GM12878 (cell line): ENCODE measurements at places on chromosomes 12 and 14. TPM values are rescaled to one million over a fixed set of nuclear protein-coding genes. Genes with fewer than 3 reads are reported as not detected.

Gene RTL1
- total RNA-seq: not detected in 2 replicates

DNA sequence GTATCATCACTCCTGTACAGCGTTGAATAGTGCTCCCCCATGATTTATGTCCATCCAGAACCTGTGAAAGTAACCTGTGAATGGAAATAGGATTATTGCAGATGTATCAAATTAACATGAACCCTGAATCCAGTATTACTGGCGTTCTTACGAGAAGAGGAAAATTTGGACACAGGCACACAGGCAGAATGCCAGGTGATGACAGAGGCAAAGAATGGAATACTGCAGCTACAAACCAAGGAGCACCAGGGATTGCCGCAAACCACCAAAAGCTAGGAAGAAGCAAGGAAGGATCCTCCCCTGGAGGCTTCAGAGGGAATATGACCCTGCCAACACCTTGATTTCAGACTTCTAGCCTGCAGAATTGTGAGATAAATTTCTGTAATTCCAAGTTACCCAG, 113.5 kb upstream of the EGLN3 start:
- no peak for DNase-seq

Gene DBX2
- not detected in 2 replicates for total RNA-seq

DNA sequence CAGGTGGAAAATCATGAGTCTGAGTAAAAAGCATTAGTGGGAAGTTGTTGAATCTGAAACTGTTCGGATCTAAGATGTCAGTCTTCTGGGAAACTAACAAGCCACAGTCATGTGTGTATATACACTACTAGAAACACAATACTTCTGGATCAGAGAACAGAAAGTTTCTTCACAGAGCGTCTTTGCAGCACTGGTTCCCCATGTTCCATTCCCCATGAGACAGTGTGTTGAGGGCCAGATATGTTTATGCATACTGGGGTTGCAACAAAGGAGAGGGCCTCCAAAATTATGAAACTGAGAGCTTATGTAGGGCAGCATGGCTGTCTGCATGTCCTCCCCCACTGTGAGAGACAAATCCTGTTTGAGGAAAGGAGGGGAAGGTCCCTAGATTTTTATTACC, 295.0 kb upstream of the NAV3 start:
- DNase-seq: no peak

- DNase-seq: no peak
Observed at GRCh38 chr12:99372257-99372920, 275.2 kb upstream of the GARIN6 start.

Gene NAV3
- 0.13 and 0.51 TPM in 2 replicates for total RNA-seq
